IPS DF 6.9 (cell line): ENCODE measurements at places on chromosomes 2 and 18.
A peak's percentile ranks its signal among the peaks of the same experiment; 100 is the strongest.

- DNase-seq: no peak
- no peaks in the 10 kb centered on the region for H3K36me3 ChIP-seq
- H3K4me1 ChIP-seq: peaks cover 31% of the 10 kb centered on the region
- H3K27ac ChIP-seq: no peak overlapping the region
These were observed 18.3 kb downstream of the SMAD7 start for GRCh38 chr18:48932462-48932818.

DNA sequence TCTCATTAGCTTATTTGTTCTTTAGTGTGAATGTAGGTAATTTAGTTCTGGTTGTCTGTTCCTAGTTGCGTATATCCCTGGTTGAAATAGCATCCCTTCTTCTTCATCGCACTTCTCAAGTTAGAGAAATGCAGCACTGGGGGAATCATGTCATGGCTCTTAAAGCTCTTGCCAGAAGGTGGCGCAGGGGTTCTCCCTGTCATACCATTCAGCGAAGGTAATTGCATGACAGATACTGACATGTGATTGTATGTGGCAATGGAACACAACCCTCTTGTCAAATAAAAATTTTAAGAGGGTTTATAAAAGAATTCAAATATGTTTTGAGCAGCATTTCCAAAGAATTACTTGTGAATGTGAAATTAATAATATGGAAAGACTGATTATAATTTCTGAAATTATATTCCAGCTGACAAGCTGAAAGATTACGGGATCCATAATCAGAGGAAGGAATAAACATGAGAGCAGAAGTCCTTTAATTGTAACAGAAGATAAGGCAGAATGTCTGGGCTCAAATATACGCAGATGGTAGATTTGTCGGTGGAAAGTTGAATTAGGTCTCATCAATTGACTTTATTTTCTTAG lies 411.7 kb downstream of the DSEL start:
- H3K4me3 ChIP-seq: no peak overlapping the region
- DNase-seq: peak; percentile 47
- no peaks in the 10 kb centered on the region for H3K4me1 ChIP-seq
- no peak overlapping the region for H3K27ac ChIP-seq
- H3K27me3 ChIP-seq: no peaks in the 10 kb centered on the region
- no peaks in the 10 kb centered on the region for H3K36me3 ChIP-seq

DNA sequence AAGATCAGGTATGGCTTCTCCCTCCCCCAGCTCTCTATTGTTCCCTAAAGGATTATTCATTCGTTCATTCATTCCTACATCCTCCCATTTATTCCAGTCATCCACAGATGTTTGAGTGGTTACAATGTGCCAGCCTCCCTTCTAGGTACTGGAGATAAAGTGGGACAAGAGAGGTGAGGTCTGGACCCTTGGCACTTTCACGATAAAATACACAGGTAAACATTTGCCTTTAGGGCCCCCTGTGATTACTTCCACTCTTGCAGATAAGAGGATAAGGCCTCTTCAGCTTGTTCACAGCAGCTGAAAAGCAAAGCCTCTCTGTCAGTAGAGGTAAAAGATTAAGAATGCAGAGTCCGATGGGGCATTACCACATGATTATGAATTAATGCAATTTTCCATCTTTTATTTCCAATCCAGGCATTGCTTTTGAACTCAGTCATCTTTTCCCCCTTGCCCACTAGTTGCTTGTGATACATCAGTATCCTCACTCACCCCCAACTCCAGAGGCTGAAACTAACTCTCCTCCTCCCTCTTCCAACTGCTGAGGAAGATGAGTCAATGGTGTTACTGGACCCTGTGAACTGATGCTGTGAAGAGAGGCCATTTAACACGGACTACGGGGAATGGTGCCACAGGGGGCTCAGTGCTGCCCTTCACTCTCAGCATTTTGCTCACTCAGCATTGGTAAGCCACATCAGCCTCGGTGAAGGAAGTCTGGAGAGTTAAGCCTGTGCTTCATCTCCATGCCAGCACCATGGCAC lies 1.1 kb upstream of the DPP4 start:
- DNase-seq: no peak
- H3K36me3 ChIP-seq: no peaks in the 10 kb centered on the region
- H3K4me3 ChIP-seq: no peak overlapping the region
- peaks cover 6% of the 10 kb centered on the region; the same call in 1 of the 2 replicates for H3K27me3 ChIP-seq
- H3K27ac ChIP-seq: no peak overlapping the region
- H3K4me1 ChIP-seq: peaks cover 3% of the 10 kb centered on the region; the same call in 1 of the 2 replicates

- H3K36me3 ChIP-seq: no peaks in the 10 kb centered on the region
- DNase-seq: no peak
- H3K4me1 ChIP-seq: no peaks in the 10 kb centered on the region
- no peak overlapping the region for H3K4me3 ChIP-seq
- H3K27me3 ChIP-seq: no peaks in the 10 kb centered on the region
- H3K27ac ChIP-seq: no peak overlapping the region
These were observed 63.5 kb downstream of the CAVIN2 start for GRCh38 chr2:191783416-191783815.

DNA sequence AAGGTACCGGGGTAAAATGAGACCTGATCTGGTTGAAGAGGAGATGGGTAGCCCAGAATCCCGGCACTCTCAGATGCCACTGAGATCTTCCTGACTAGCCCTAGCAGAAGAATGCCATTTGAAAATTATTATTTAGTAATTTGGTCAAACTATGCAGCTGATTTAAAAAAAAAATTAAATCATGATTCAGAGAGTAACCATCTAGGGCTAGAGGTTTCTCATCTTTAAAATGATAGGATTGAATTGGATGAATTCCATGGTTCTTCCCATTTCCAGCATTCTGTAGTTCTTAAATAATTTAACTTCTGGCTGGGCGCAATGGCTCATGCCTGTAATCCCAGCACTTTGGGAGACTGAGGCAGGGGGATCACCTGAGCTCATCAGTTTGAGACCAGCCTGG lies 106.1 kb downstream of the MYO1B start:
- H3K27ac ChIP-seq: no peak overlapping the region
- no peaks in the 10 kb centered on the region for H3K27me3 ChIP-seq

- no peaks in the 10 kb centered on the region for H3K27me3 ChIP-seq
- no peak overlapping the region for H3K4me3 ChIP-seq
- H3K36me3 ChIP-seq: no peaks in the 10 kb centered on the region
- DNase-seq: no peak
These were observed 457.8 kb upstream of the MEX3C start for GRCh38 chr18:51655327-51655698.

- peaks cover 42% of the 10 kb centered on the region for H3K27me3 ChIP-seq
- H3K4me1 ChIP-seq: peaks cover 2% of the 10 kb centered on the region; the same call in 1 of the 2 replicates
- peak overlapping the region; percentile 17; the same call in 1 of the 2 replicates for H3K4me3 ChIP-seq
These were observed 141.8 kb downstream of the MEIS1 start for GRCh38 chr2:66576561-66577320.

DNA sequence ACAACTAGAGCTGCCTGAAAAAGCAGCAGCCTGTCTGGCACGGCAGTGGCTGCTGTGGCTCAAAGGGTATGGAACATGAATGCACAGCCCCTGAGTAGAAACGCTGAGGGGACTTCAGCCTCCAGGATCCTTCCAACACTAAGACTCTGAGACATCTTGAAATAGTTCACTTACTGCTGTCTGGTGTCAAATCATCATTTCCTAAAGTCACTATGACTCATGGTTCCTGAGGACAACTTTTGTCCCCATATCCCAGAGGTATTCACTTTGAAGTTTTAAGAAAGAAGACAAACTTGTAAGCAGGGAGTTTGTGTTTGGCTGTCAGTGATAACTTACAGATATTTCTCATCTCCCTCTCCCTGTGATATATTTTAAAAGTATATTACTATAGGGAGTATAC lies 33.3 kb upstream of the NEB start:
- no peaks in the 10 kb centered on the region for H3K36me3 ChIP-seq
- H3K27me3 ChIP-seq: no peaks in the 10 kb centered on the region
- H3K4me1 ChIP-seq: peaks cover 1% of the 10 kb centered on the region; the same call in 1 of the 2 replicates
- DNase-seq: no peak
